ENCODE measurements at places on chromosomes 5 and 9. TPM values are rescaled to one million over a fixed set of nuclear protein-coding genes. Genes with fewer than 3 reads are reported as not detected.

PRSS3 gene
- 5.1 TPM for total RNA-seq

DNA sequence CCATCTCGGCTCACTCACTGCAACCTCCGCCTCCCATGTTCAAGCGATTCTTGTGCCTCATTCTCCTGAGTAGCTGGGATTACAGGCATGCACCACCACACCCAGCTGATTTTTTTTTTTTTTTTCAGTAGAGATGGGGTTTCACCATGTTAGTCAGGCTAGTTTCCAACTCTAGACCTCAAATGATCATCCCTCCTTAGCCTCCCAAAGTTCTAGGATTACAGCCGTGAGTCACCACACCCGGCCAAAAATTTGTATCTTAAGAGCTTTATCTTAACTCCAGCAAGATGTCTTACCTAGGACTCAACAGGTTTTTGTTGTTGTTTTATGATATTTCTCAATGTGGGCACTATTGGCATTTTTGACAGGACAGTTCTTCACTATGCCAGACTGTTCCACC lies 27.9 kb downstream of the LYRM7 start:
- DNase-seq = no peak

SLC2A6 gene
- total RNA-seq = 51.8 TPM

GRCh38 chr5:5364932-5365331 lies 57.5 kb upstream of the ICE1 start:
- DNase-seq = no peak

DNA sequence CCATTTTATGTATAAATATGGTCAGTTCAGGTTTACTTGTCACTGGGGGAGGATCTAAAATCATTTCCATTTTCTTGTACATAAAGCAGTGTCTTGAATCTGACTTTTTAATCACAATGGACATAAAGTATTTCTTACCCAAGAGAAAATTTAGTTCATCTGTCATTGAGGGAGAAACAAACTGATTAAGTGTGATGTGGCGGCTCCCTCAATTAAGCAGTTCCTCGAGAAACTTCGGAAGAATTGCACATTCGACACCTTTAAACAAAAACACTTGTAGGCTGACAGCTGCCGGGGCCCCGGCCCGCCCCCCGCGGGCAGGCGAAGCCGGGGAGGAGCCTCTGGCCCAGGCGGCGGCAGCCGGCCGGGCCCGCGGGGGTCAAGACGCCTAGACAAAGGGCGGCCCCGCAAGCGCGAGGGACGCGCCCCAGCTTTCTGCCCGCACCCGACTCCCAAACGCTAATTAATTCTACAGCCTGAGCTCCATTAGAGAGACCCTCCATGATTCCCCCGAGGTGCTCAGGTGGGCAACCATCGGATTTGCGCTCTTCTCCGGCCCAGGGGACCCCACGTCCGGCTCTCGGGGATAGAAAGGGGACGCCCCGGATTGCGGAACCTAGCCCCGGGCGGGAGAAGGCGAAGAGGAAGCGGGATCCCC lies 750 bp downstream of the TRIM36 start:
- no peak for DNase-seq

DNA sequence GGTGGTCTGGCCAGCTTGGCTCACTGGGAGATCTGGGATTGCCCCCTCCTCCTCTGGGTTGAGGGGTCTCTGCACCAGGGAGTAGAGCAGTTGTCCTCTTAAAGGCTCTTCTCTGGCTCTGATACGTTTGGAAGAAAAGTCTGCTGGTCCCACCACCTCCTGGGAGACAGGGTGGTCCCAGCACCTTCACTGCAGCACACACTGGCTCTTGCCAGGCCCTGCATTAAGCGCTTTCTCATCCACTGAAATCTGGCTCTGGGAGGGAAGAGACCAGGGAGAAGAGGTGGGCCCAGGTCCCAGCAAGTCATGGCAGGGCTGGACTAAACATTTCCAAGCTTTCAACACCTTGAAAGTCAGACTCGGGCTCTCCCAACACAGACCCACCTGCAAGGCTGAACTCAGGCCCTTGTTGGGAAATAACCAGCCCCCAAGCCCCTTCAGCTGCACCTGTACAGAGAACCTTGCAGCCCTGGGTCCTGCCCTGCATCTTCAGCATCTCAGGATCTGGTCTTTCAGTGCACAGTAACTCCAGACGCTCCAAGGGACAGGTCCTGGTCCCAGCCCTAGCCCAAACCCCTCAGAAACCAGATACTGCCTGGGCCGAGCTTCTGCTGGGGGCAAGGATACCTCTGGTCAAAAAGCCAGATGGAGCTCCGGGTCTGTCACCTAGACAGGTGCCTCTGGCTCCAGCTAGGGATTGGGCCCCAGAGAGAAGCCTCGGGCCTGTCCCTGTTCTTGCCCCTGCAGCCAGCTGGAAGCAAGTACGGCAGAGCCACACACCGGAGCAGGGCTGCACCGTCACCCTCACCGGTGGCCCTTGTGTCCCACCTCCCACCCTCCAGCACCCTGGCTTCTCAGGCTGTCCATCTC lies 134.5 kb downstream of the DAB2IP start:
- no peak for DNase-seq

- no peak for DNase-seq
Measured at GRCh38 chr5:5716665-5717064, 294.2 kb downstream of the ICE1 start.

- no peak for DNase-seq
Measured at GRCh38 chr9:121485623-121486022, 14.0 kb downstream of the GGTA1 start.

DNA sequence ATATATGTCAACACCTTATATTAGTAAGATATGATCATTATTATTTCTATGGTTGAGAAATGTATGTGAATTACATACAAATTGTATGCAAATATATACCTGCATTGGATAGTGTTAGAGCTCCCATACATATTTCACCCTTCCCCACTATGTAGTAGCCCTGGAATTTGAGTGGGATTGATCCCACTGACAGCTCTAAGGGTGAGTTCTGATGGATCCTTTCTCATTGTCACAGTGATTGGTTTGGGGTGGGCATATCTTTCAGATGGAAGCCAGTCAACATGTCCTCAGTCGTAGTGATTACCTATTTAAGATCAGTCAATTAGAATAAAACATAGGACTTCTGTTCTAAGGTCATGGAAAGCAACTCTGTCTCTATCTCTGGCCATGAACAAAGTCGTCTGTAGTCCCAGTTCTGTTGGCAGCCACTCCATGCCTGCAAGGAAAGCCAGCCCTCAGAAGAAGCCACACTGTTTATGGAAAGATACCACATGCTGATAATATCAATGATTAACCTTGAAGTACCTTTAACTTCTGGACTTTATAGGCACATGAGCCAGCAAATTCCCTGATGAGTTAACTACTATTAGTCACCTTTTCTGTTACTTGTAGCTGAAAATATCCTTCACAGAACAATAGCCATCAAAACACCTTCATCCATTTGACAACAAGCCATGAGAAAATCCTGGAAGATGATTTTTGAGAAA lies 5.1 kb upstream of the CCDC192 start:
- peak; percentile 85 for DNase-seq

GRCh38 chr5:143886096-143886495 lies 74.1 kb downstream of the HMHB1 start:
- no peak for DNase-seq

DNA sequence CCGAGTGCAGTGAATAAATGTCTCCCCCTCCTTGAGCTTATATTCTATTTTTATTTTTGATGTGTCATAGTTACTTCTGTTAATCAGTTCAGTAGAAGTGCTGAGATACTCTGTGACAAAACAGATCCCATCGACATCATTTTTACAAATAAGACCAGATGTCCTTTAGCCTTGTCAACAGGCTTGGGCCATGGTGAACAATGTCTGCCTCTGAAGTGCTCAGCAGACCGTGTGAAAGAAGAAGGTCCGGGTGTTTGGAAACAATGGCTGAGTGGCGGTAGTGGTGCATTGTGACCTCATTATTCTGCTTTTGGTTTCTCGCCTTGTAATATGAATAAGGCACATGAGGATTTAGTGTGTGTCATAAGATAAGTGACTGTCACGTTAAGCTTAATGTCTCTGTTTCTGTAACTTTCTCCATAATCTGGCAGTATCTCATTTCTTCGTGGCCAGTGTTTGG lies 71.2 kb downstream of the SYK start:
- DNase-seq = no peak

DNA sequence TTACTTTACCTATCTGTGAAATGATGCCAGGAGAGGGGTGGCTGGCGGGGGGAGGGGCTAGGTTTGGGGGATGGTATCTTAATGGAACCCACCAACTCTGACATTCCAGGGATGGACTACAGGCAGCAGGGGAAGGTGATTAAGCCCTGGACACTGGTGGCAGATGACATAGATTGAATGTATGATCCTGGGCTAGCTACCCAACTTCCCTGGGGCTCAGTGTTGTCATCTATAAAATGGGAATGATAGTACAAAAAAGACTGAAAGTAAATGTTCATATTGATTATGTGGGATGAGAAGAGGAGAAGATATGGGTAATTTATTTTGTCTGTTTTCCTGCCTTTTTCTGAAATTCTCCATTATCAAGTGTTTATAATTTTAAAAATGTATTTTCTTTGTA lies 6.2 kb downstream of the CORO2A start:
- DNase-seq = no peak

WNK2 gene
- total RNA-seq = 17.1 TPM

DNA sequence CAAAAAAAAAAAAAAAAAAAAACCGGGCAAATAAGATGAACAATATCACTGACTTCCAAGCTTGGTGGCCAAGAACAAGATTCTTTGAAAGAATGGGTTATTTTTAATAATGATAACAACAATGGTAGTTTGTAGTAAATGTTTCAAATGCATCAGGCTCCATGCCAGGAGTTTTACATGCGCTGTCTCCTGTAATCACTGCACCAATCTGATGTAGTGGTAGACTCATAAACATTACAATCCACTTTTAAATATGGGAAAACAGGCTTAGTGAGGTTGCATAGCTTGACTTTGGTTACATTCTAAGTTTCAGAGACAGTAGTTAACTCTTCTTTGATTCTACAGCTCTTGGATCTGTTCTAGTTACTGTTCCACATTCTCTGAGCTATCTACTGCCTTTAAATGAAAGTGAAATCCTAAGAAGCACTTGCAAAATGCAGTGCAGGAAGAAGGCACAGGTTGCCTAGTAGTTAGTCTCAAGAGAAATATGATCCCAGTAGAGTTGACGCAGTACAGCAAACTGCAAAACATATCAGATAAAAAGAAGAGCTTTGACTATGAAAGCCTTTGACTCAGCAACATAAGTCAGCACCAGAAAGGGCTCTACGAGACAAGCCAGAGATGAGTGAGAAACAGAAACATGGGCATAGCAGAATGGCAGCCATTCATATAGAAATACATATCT lies 62.1 kb downstream of the PDE4D start:
- DNase-seq = no peak

DNA sequence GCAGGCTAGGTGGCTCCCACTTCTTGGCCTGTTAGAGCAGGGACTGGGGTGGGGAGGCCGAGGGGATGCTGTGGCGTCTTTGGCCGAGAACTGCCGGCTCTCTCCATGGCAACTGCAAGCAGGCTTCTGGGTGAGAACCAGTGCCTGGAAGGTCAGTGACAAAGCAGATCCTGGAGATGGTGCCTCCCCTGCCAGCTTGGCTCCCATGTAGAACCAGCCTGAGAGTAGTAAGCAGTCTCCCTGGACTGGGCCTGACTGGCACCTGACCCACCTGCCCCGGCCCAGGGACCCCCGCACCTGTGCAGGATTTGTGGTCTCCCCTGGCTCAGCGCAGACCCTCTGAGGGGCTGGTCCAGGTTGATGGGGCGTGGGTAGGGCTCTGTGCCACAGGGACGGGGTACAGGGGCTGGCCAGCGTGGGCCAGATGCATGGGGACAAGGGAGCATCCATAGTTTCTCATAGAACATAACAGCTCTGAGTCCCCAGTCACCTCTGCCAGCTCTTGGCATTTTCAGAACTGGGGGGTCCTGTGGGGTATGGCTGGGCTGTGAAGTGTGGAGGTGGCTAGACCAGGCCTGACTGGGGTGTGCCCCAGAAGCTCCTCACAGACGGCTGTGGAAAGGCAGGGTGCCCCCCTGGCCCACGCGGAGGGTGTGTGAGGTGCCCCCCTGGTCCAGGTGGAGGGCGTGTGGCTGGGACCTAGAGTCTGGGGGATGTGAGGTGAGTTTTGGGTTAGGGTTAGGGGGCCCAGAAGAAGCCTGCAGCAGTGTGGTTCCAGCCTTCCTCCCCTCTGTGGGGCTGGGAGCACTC lies 22.2 kb downstream of the CACNA1B start:
- no peak for DNase-seq

GRCh38 chr9:71863631-71864030 lies 47.4 kb downstream of the ABHD17B start:
- DNase-seq = no peak

DNA sequence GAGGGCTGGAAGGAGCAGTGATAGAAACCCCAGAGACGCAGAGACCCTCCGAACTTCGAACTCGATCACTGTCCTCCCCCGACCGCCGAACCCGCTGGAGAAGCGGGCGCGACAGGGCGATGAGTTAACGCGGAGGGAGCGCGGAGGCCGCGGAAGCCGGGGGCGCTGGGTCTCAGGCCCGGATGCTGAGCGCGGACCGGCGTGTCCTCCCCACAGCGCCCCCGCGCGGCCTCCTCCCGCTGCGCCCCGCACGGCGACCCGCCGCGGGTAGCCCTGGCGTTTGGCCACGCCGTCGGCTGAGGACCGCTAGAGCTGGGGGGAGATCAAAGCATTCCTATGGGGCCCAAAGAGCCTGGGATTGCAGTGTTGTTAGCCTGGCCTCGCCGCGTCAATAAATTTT lies 7.7 kb upstream of the DMRT2 start:
- DNase-seq = no peak

NIPAL4 gene
- total RNA-seq = 22.7 TPM

GRCh38 chr5:134937526-134937925 lies 30.2 kb upstream of the CATSPER3 start:
- no peak for DNase-seq

GRCh38 chr9:86652736-86653135 lies 294.6 kb downstream of the GAS1 start:
- DNase-seq = no peak

DNA sequence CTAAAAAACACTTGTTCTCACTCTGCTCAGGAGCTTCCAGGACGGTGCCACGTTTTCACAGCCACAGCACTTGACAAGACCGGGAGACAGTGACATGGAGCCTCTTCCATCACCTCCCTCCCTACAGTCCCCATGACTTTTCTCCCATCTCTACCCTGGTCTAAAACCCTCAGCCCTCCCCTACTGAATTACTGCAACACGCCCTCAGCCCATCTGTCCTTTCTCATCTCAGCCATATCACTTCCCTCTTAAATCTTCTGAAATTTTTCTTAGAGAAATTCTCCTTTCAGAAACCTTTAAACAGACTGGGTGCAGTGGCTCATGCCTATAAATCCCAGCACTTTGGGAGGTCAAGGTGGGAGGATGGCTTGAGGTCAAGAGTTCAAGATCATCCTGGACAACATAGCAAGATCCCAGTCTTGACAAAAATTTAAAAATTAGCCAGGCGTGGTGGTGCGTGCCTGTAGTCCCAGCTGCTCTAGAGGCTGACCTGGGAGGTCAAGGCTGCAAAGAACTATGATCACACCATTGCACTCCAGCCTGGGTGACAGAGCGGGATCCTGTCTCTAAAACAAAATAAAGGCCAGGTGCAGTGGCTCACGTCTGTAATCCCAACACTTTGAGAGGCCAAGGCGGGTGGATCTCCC lies 125.8 kb downstream of the MYO10 start:
- no peak for DNase-seq

NAIP gene
- 2.3 TPM for total RNA-seq

GRCh38 chr5:157594675-157595459 lies 19.3 kb upstream of the ADAM19 start:
- no peak for DNase-seq

DBH gene
- not detected for total RNA-seq

LCN15 gene
- total RNA-seq = not detected

FBXL17 gene
- 11.6 TPM for total RNA-seq

GM2A gene
- 24.6 TPM for total RNA-seq

- DNase-seq = no peak
Measured at GRCh38 chr5:127375124-127375523, 84.5 kb downstream of the MEGF10 start.

CD274 gene
- total RNA-seq = 6.6 TPM

All from kidney epithelial cell (primary cell).